ENCODE measurements at places on chromosomes 12 and 14.

GRCh38 chr12:106522708-106523107, 60.1 kb upstream of the RFX4 start:
- no peak for DNase-seq

- no peak for DNase-seq
Measured at GRCh38 chr12:103494051-103494733, 1.6 kb downstream of the C12orf42 start.

DNA sequence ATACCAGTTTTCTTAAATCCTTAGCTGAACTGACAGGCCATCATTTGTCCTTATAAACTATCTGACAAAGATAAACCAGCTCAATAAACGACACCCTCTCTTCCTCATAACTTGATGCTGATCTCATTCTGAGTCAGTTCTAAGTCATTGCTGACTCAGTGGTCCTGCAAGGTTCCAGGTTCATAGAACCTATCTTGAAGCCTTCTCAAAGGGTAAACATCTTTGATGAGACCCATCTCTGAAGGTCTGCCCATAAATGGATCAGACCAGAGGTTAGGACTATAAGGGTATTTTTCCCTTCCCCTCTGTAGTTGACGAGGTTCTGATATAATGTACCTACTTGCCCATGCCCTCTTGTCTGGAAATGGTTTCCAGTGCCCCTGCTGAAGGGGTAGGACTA, 11.9 kb downstream of the NAA25 start:
- no peak for DNase-seq

GRCh38 chr12:42260518-42260917, 22.5 kb upstream of the YAF2 start:
- no peak for DNase-seq

DNA sequence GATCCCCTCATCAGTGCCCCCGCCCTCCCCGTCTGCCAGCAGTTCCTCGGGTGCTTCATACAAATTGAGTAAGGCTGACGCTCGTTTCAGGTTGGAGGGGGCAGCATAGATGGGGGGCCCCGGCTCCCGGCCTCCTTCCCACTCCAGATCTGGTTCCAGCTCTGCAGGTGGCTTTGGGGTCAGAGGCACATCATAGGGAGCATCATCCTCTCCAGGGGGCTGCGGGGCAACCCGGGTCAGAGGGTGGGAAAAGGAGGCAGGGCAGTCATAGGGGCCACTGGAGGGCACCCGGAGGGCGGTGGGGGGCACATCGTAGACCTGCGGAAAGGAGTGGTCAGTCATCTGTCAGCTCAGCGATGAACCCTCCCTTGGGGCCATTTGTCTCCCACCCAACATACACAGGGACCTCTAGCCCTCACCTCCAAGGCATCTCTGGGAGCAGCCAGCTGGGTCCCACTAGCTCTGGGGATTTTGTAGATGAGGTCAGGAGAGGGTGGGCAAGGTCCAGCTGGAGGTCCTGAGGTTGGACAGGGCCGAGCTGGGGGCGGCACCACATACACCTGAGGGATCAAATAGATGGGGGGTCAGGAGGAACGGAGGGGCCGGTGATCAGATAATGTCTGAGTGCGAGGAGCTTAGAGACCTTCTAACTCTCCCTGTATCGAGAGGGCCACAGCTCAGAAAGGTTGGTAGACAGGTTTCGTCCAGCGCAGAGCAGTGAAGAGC, 5.1 kb downstream of the EFS start:
- no peak for DNase-seq

- DNase-seq = no peak
Measured at GRCh38 chr12:119341020-119341419, 6.5 kb downstream of the CCDC60 start.

DNA sequence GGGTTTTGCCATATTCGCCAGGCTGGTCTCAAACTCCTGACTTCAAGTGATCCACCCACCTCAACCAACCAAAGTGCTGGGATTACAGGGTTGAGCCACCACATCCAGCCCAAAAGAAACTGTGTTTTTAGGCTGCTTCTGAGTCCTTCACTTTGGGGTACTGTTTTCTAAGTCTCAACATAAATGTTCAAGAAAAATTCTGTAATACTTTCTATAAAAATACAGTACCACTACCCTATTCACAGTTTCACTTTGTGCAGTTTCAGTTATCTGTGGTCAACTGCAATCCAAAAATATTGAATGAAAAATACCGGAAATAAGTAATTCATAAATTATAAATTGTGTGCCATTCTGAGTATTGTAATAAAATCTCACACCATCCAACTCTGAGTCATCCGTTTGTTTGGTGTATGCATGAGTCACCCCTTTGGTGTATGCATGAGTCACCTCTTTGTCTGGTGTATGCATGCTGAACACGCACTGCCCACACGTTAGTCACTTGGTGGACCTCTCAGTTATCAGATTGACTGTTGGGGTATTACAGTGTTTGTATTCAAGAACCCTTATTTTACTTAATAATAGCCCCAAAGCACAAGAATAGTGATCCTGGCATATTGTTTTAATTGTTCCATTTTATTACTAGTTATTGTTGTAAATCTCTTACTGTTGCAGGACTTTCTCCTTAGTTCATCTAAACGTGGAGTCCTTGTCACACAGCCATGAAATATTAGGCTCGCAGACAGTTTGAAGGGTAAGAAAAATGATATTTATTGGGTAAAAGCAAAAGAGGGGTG, 190.2 kb downstream of the FSCB start:
- no peak for DNase-seq

DNA sequence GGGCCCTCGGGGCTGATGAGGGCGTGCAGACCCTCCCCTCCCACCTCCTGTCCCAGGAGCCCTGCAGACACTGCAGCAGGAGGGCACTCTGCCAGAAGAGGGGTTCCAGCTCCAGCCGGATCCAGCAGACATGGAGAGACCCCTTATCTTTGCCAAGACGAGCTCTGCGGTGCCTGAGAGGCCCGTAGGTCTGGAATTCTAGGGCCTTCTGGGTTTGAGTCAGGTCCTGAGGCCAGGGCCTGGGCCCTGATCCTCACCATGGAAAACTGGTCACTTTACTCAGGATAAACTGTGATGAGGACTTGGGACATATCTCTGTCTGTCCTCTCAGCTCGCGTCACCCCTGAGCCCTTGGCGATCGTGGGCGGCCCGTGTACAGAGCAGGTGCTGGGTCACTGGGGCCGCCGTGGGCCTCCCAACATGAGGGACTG, 13.8 kb downstream of the MEG3 start:
- DNase-seq = no peak
